ENCODE measurements at places on chromosomes 12 and 14.

GRCh38 chr12:106035421-106035820, 103.3 kb downstream of the NUAK1 start:
- no peak overlapping the region for H3K4me3 ChIP-seq
- no peak overlapping the region for H3K27ac ChIP-seq

- no peaks in the 10 kb centered on the region for H3K36me3 ChIP-seq
- no peak overlapping the region for H3K4me3 ChIP-seq
- H3K27me3 ChIP-seq = no peaks in the 10 kb centered on the region
- no peak for DNase-seq
Observed at GRCh38 chr12:87302126-87302745, 727.0 kb downstream of the C12orf50 start.

- H3K36me3 ChIP-seq = peaks cover 11% of the 10 kb centered on the region
- peak; percentile 94 for DNase-seq
- H3K27me3 ChIP-seq = no peaks in the 10 kb centered on the region
- peaks cover 27% of the 10 kb centered on the region for H3K4me1 ChIP-seq
- H3K27ac ChIP-seq = peak within 1 kb of the TSS; percentile 100
Observed at GRCh38 chr12:132887513-132888351, at the start of gene CHFR. Gene CHFR, minus strand, starts transcription at chr12:132887605. Its CDS starts 277 bp downstream, at chr12:132887328.

DNA sequence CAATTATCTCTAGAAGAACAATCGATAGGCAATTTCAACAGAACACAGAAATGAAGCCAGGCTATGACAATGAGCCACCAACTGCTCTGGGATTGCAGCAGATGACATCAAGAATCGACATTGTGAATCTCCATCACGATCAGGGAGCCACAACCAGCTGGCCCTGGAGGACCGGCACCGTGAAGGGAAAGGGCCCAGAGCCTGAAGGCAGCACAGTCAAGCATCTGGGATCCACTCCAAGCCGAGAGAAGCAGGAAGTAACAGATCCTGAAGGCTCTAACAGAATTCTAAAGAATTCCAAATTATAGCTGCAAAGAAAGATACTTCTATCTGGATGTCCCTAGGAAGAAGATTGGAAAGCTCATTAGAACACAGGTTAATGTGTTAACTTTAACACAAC, 61.0 kb downstream of the LRRC74A start:
- H3K27ac ChIP-seq = no peak overlapping the region
- H3K4me1 ChIP-seq = peaks cover 3% of the 10 kb centered on the region
- DNase-seq = no peak

DNA sequence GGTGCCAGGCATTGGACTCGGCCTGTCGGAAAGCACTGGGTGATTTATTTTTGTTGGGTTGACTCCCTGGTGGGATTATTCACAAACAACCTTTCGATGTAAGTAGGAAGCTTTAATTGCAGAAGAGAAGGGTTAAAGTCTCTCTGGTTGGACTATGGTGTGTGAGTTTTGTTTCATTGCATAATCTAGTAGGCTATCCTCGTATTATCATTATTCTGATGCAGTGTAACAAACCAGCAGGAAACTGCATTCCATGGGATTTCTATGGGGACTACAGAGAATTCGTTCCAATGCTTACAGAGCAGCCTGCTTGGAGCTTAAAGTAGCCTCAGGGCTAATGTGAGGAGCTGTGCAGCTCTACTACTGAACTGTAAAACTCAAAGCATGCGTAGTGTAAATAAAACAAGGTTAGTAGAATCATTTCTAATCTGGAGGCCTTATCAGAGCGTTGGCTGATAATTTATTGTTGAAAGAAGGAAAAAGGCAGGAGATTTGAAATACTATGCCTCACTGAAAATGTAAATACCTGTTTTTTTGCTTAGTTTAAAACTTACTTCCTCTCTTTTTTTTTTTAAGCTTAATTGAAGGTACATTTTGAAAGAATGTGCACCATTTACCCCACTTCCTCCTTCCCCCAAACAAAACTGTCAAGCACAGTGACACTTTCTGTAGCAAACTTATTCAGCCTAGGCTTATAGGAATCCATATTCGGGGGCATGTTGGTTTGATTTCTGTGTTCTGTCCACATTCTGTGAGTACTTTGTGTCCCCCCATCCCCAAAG, 226.7 kb downstream of the NPAS3 start:
- no peaks in the 10 kb centered on the region for H3K36me3 ChIP-seq
- no peak for DNase-seq
- H3K4me1 ChIP-seq = no peaks in the 10 kb centered on the region
- H3K27ac ChIP-seq = no peak overlapping the region

- no peak overlapping the region for H3K4me3 ChIP-seq
- H3K4me1 ChIP-seq = no peaks in the 10 kb centered on the region
- H3K27me3 ChIP-seq = peaks cover 11% of the 10 kb centered on the region
- DNase-seq = no peak
- H3K27ac ChIP-seq = no peak overlapping the region
Observed at GRCh38 chr14:104351849-104352492, 213.6 kb downstream of the KIF26A start.
